ENCODE measurements at places on chromosomes 2 and 18.

GRCh38 chr18:63107931-63108330 lies 211.6 kb downstream of the BCL2 start:
- DNase-seq: no peak

DNA sequence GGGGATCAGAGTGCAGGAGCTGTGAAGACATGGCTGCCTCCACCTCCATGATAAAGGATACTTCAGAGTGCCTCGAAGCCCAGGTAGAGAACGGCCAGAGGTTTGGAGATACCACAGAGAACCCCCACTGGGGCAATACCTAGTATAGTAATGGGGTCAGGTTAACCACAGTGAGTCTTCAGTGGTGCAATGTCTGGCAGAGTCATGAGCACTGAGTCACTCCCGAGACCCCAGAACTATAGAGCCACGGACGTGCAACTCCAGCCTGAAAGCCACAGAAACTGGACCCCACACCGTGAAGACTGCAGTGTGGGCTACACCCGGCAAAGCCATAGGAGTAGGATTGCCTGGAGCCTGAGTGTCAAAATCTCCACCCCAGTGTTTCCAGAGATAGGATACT lies 746.6 kb downstream of the CBLN2 start:
- DNase-seq: no peak

DNA sequence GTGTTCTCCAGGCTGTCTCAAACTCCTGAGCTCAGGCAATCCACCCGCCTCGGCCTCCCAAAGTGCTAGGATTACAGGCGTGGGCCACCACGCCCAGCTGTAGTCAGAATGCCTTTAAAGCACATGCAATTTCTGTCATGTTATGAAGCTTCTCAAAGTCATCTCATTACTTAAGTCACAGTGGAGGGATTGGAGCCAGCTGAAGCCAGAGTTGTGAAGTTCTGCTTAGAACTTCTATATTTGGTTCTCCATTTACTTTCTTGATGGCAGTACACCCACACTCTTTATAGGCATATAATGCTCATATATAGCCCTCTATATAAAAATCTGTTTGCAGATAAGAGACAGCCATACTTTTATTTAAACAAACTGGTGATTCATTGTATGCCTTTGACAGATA lies 68.8 kb upstream of the CWC22 start:
- no peak for DNase-seq

- DNase-seq: no peak
These were observed 18.8 kb downstream of the EPHA4 start for GRCh38 chr2:221553333-221553732.

- DNase-seq: no peak
These were observed 118.9 kb downstream of the MMADHC start for GRCh38 chr2:149468636-149469035.

GRCh38 chr2:108585436-108585835 lies 51.2 kb downstream of the LIMS1 start:
- DNase-seq: no peak

- no peak for DNase-seq
These were observed 282.8 kb upstream of the ATP5MC3 start for GRCh38 chr2:175464311-175464670.

- DNase-seq: no peak
These were observed 50.3 kb downstream of the CAPN13 start for GRCh38 chr2:30756971-30757370.

GRCh38 chr2:220275454-220275853 lies 648.0 kb downstream of the SLC4A3 start:
- no peak for DNase-seq

- DNase-seq: no peak
These were observed 197.8 kb upstream of the MEIS1 start for GRCh38 chr2:66236816-66237802.

DNA sequence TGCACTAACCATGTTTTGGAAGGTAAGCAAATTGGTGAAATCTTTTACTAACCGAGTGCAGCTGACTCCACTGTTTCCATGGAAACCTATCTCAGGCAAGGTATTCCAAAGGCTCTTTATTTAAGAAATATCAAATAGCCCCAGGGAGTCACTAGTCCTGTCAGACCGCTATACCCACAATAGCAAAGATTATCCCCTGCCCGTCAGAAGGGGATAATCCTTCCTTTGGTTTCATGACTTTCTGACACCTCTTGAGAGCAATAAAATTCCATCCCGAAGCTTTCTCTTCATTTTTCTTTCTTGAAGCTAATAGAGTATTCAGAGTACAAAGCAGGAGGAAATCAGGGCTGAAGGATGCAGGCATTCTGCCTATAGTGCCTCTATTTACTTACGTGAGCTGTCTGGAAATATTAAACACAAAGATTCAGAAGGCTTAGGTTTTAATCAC lies 34.7 kb upstream of the MAP2 start:
- DNase-seq: no peak
